Gastroesophageal sphincter (tissue), 4 donors: ENCODE measurements at places on chromosomes 3 and 15. TPM values are rescaled to one million over a fixed set of nuclear protein-coding genes. Genes with fewer than 3 reads are reported as not detected.
A peak's percentile ranks its signal among the peaks of the same experiment; 100 is the strongest.

The PTH1R gene
- total RNA-seq = 18.5 TPM

The MORC1 gene
- total RNA-seq = not detected

The BLM gene
- 2.8 TPM for total RNA-seq

The INSYN1 gene
- total RNA-seq = 30.2 TPM

The LRTM1 gene
- not detected for total RNA-seq

The DLEC1 gene
- total RNA-seq = 0.78 TPM

The AMT gene
- 7.9 TPM for total RNA-seq

The TNFAIP8L3 gene
- total RNA-seq = 31.7 TPM

The IGSF10 gene
- total RNA-seq = 1.4 TPM

The PLA1A gene
- 1.2 TPM for total RNA-seq

DNA sequence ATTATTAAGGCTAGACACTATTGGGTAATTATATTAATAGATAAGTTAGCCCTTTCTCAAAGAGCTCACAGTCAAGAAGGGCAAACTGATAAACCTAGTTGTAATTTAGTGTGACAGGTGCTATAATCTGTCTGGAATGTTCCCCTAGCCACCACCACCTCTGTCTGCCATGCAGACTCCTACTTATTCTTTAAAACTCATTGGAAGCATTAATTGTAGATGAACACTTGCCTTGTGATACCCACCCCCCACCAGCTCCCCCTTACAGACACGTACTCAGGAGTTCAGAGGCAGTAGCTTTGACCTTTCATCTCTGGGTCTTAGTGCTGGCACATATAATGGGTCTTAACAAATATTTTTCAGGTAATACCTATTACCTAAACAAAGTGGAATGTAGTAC is 195.9 kb downstream of the TP63 start:
- no peak for ATAC-seq

DNA sequence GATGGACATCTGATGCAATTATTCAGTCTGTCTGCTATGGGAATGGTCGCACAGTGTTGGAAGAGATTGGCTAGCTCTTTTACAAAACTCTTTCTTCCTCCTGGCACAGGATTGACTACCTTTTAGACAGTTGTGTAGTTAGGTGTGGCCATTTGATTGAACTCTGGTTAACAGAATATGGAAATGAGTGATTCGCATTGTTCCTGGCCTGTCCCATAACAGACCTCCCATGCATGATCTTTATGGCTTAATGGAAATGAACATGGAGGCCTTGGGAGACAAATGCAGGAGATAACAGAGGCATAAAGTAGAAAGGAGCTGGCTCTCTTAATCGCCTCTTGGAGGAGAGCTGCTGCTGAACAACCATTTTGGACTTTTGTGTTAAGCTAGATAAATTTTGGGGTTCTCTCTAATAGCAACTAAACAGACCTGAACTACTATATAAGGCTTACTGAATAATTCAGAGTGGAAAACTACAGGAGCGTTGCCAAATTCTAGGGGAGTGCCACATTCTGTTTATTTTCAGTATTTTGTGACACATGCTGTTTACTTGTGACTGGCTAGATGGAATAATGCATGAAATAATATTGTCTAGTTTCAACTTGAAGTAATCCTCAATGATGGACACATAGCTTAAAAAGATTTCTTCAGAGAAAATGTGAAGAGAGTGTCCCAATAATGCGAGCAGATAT is 357.7 kb upstream of the SGO1 start:
- ATAC-seq = no peak

GRCh38 chr3:37766797-37767776 is 94.6 kb upstream of the CTDSPL start:
- ATAC-seq = no peak

- no peak for ATAC-seq
Observed at GRCh38 chr3:71504250-71505036, 79.1 kb downstream of the FOXP1 start.

GRCh38 chr3:162262129-162262528 is 765.5 kb downstream of the OTOL1 start:
- ATAC-seq = no peak

DNA sequence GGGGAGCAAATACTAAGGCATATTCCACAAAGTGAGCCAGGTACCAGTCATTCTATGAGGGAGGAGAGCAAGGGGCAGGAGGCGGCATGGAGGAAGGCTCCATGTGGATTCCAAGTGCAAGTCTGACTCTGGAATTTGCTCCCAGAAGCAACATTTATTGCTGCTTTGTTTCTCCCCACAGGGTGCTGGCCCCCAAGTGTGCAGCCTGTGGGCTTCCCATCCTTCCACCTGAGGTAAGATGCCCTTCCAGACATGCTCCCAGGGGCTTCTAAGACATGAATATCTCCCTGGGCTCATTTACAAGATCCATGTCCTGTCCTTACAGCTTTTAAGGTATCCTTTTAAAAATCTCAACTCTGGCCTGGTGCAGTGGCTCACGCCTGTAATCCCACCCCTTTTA is 15.9 kb upstream of the SACM1L start:
- ATAC-seq = no peak

DNA sequence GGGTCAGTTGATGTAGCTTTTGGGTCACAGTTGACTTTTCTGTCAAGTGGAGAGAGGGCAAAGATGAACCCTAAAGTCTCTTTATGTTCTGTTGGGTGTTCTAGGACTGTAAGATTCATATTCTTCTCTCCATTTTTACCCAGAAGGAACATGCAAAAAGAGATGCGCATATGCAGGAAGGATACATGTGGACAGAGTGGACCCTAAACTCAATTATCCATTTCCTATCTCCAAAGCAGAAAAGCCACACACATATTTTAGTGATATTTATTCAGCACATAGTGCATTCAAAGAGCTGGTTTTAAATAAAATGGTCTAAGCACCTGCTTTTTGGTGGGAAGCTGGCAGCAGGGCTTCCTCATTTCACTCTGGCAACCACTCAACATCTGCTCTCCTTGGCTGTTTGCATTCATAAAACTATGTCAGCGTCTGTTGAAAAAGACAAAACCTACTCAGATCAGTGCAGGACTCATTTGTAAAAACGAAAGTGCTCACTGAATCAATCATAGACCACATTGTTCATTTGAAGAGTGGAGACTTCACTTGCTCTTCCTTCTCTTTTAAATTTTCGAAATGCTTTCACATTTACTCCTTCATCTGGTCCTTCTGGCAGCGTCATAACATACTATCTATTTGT is 96.6 kb downstream of the SEMA6D start:
- no peak for ATAC-seq

- ATAC-seq = peak; percentile 53
Observed at GRCh38 chr3:70550723-70551319, 238.4 kb upstream of the MDFIC2 start.

DNA sequence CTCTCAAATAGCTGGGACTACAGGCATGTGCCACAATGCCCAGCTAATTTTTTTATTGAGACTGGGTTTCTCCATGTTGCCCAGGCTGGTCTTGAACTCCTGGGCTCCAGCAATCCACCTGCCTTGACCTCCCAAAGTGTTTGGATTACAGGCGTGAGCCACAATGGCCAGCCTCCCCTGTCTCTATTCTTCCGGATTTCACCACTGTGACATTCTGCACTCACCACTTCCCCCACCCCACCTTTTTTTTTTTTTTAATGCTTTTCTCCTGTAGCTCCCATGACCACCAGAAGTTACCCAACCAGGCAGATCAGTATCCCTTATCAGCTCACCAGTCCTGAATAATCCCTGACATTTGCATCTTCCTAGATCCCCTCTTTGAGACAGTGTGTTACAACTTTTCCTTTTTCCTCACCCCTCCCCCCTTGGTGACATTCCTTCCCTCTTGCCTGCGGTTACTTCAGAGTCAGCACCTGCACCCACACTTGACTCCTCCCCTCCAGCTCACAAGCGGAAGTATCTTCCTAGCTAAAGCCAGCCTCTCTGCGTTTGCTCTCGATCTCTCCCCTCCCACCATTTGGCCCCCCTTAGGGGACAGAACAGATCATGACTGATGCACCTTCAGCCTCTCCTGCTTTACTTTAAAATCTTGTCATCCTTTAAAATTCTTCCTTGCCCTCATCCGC is 13.5 kb upstream of the ZNF592 start:
- peak; percentile 62 for ATAC-seq

- ATAC-seq = no peak
Observed at GRCh38 chr15:28127036-28127435, 27.9 kb upstream of the OCA2 start.

DNA sequence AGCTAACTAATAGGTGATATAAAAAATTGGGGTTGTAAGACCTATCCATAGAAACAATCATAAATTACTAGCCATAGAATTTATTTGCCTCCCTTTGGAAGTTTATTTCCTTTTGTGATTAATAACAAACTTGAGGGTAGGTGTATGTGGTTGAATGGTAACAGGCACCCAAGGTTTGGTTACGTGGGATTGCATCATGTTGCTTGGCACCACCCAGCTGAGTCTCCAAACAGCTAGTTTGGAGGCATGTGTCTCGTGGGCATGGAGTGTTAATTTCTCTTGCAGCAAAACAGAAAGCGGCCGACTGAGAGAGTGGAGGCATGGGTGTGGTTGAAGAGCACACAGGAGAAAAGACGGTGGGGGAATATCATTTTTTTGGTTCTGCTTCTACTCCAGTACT is 441.4 kb downstream of the CNTN4 start:
- ATAC-seq = no peak

- ATAC-seq = no peak
Observed at GRCh38 chr3:50936389-50936788, 261.7 kb downstream of the DOCK3 start.

DNA sequence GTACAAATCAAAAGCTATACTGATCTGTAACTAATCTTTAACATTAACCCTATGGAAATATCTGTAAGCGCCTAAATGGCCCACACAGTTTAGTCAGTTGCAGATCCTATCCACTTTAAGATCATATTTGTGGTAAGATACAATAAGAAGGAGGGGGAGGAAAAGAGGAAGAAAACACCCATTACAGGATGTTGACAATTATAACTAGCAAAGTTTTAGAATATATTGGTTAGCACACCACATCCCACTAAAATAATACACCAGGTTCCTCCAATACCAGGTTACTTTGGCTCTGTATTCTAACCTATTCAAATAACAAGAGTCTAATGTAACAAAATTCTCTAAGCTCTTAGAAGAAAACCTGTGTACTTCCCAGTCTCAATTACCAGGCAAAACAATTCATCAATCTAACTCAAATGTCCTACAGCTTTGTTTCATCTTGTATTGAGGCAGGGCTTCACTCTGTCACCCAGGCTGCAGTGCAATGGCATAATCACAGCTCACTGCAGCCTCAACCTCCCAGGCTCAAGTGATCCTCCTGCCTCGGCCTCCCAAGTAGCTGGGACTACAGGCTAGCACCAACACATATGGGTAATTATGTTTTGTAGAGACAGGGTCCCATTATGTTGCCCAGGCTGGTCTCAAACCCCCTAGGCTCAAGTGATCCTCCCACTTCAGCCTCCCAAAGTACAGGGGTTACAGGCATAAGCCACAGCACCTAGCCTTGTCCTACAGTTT is 4.2 kb downstream of the SLC4A7 start:
- ATAC-seq = no peak

DNA sequence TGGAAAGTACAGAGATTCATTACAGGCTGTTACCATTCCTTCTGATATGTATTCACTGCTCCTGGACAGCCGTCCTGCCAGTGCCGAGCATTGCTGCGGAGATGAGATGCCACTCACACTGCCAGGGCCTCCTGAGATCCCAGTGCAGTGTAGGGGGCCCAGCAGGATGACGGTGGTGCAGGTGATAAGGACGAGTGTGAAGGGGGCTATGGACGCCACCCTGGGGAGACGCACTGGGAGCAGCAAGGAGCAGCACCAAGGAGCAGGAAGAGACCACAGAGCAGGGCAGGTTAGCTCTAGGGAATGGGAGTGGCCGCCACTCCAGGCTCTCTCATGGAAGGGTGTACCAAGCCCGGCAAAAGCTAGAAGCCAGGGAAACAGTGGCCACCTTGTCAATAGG is 4.0 kb upstream of the KLF15 start:
- no peak for ATAC-seq

DNA sequence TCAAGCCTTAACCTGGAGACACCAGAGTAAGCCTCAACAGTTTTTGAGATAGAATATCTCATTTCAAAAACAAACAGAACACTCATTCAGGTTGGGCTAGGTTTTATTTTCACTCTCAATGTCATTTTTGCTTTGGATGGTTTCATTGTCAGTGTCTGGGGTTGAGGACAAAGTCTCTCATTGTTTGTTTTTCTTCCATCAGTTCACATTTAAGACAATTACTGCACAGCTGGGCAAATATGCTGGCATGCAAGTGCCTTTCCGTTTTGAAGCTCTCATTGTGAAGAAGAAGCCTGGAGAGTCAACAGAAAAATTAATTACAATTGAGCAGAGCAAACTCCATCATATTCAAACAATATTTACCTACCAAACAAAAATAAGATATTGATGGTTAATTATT is 1050.0 kb downstream of the TBL1XR1 start:
- ATAC-seq = no peak

- no peak for ATAC-seq
Observed at GRCh38 chr15:90241343-90242192, 7.6 kb downstream of the GDPGP1 start.

DNA sequence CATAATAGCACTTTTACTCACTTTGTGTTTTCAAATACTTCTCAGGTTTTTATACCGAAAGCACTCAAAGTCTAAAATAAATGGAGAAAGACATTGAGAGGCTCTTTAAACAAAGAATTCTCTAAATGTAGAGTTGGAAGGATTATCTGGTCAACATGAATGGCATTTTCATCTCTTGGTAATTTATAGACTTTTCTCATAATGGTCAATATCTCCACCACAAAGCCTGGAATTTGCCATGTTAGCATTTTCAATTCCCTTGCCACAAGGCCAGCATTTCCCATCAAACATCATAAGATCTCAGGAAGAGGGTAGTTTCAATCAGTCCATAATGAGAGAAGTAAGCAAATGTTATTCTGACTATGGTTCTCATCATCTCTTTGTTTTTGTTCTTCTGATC is 293.0 kb downstream of the CADM2 start:
- no peak for ATAC-seq

DNA sequence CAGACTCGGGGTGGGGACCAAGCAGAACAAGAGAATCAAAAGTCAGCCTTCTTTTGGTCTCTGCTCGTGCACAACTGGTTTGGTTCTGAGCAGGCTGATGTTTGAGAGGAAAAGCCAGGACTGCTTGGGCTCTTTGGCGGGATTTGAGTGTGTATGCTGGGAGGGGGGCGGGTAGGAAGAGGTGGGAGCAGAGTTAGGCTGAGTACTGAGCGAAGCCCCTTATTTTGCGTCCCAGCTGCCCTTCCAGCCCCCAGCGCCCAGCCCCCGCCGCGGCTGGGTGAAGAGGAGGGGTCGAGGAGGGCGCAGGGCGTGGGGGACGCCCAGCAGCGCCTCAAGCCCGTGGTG is 153.5 kb upstream of the GOLIM4 start:
- peak; percentile 14 for ATAC-seq

GRCh38 chr15:58053315-58054153 is 12.0 kb downstream of the ALDH1A2 start:
- ATAC-seq = no peak

- no peak for ATAC-seq
Observed at GRCh38 chr3:177337541-177338331, 140.5 kb upstream of the TBL1XR1 start.

DNA sequence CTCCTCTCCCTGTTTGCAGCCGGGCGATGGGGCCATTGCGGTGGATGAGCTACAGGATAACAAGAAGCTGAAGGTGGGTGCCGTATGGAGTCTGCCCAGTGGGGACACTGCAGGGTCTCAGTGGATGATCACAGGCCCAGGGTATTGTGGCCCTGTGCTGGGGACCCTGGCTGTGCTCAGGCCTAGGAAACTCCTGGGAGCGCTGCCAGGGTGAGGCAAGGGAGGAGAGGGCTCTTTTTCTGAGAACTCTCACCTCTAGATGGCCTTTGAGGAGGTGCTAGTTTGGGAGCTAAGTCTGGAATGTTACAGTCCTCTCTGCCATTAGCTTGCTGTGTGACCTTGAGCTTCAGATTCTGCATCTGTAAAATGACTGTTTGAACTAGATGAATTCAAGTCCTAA is 16.4 kb downstream of the SLC24A1 start:
- ATAC-seq = no peak
